ENCODE measurements at places on chromosomes 11 and 22. TPM values are rescaled to one million over a fixed set of nuclear protein-coding genes. Genes with fewer than 3 reads are reported as not detected.
A peak's percentile ranks its signal among the peaks of the same experiment; 100 is the strongest.

DNA sequence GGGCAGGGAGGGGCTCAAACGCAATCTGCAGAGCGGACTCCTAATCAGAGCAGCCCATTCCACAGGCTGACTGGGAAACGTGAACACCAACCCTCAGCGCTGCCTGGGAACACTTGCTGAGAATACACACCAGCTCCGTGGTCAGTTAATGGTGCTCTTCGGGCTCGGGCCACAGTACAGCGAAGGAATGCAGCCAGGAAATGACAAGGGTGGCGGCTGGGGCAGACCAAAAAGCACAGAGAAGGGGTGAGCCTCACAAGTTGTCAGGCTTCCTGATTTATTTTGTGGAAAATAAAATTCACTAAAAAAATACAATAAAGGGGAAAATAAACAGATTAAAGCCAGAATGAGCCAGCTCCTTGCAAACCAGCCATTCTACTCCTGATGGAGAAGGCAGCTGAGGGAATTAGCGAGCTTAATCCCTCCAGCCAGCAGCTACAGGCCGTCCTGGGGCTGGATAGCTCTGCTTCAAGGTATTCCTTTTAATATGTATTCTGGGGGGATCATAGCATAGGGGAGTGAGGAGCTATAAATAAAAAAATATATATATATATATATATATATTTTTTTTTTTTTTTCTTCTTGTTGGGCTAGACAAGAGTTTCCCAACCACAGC, 165.5 kb upstream of the NTM start:
- H3K27ac ChIP-seq: no peak overlapping the region
- H3K4me1 ChIP-seq: no peaks in the 10 kb centered on the region
- no peaks in the 10 kb centered on the region for H3K27me3 ChIP-seq
- no peak for DNase-seq

GRCh38 chr11:66970807-66971442, 4.2 kb upstream of the C11orf86 start:
- no peaks in the 10 kb centered on the region for H3K27me3 ChIP-seq
- no peaks in the 10 kb centered on the region for H3K36me3 ChIP-seq
- peak overlapping the region; percentile 41 for H3K27ac ChIP-seq
- H3K4me3 ChIP-seq: no peak overlapping the region
- DNase-seq: no peak
- H3K4me1 ChIP-seq: no peaks in the 10 kb centered on the region

DNA sequence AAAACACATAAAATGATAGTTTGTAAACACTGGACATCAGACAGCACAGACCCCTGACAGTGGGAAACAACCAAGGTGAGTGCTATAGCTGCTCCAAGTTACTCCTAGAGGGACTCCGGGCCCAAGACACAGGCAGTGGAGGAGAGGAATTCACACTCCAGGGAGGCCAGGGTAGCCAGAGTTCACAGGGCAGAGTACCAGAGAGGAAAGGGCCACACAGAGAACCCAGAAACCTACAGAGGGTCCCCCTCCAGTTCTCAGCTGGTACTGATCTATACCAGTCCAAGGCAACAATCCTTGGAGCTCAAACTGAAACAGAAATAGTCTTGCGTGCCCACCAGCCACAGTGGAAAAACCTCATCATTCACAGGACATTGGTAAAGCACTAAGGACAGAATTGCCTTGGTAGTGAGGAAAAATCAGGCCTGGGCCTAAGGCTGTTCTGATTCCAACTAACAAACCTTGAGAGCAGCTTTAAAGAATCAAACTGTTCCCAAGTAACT, 7.6 kb downstream of the VPS37C start:
- H3K27me3 ChIP-seq: no peaks in the 10 kb centered on the region
- no peak for DNase-seq
- no peaks in the 10 kb centered on the region for H3K36me3 ChIP-seq
- H3K4me1 ChIP-seq: peaks cover 48% of the 10 kb centered on the region

Gene SYT9
- polyA plus RNA-seq: 0.38 TPM

Measured in pancreas (tissue), 10 donors.